ENCODE measurements at places on chromosomes 2 and 18. TPM values are rescaled to one million over a fixed set of nuclear protein-coding genes. Genes with fewer than 3 reads are reported as not detected.

- DNase-seq = peak; percentile 2
These were observed 243.8 kb downstream of the BABAM2 start for GRCh38 chr2:28134262-28134812.

GRCh38 chr2:227862227-227862740 lies 9.1 kb upstream of the DAW1 start:
- peak; percentile 72 for DNase-seq

The KRTCAP3 gene
- 6.6 TPM for total RNA-seq

DNA sequence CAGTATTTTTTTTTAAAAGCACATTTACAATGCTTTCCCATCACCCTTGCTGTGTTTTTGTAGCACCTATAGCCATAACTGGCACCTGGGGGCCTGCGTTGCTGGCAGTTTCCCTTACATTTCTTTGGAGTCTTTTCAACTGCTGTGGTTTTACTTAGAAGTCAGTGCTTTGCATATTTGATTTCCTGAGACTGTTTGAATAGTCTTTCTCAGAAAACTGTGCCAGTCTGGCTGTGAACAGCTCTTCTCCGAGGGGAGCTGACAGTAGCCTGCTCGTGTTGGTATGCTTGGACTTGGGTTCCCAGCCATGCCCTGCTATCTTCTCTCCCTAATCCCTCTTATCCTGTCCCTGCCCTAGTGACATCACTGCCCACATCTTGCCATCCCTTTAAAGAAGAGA lies 81.5 kb downstream of the DPP4 start:
- DNase-seq = no peak

The CIDEA gene
- total RNA-seq = not detected

DNA sequence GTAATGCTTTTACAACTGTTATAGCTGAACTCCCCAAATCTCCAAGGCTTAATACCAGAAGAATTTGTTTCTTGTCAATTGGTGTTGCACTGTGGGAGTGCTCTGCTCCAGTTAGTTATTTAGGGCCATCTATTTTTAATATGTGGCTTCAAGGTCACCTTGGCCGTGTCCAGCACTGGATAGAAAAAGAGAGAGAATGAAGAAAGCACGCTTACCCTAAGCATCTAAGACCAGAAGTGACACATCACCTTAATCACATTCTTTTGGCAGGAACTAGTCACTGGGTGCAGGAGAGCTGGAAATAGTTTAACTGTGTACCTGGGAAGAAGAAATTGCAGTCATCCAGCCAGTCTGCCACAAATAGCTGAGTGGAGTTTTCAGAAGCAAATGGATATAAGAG lies 78.8 kb downstream of the VWC2L start:
- DNase-seq = no peak

GRCh38 chr2:12046641-12047040 lies 300.2 kb downstream of the LPIN1 start:
- DNase-seq = peak; percentile 4
